ENCODE measurements at places on chromosomes 4 and X.

DNA sequence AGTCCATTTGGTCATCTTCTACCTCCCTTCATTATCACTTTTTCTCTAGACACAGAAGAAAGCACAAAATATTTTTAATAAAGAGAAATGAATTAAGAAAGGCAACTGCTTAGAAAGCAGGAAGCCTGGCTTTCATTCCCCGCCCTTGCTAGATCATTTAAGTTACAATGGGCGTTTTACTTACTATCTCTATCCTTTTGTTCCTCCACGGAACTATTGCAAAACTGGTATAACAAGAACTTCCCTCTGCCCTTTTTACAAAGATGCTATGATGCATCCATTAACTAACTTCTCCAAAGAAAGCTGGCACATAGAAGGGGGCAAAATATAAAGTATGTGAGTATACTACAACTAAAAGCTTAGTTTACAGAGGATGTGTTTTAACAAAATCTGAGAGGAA lies 434.5 kb upstream of the FTHL17 start:
- DNase-seq = no peak

DNA sequence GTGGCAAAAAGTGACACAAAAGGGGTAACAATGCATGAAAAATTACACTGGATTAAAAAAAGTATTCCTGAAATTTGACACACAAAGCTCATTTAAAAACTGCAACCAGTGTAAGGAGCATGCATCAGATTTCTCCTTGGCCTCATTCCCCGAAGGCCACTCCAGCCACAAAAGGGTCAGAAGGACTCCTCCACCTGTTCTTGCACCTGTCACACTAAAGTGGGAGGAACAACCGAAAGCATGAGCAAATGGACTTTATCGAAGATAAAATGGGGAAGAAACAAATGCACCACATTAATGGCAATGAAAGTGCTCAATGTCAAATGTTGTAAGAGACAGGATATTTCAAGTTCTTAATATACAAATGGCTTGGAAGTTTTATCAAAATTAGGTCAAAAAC lies 88.2 kb downstream of the ADGRA3 start:
- DNase-seq = no peak

- no peak for DNase-seq
These were observed 1567.9 kb upstream of the TENM3 start for GRCh38 chr4:180675359-180675650.

DNA sequence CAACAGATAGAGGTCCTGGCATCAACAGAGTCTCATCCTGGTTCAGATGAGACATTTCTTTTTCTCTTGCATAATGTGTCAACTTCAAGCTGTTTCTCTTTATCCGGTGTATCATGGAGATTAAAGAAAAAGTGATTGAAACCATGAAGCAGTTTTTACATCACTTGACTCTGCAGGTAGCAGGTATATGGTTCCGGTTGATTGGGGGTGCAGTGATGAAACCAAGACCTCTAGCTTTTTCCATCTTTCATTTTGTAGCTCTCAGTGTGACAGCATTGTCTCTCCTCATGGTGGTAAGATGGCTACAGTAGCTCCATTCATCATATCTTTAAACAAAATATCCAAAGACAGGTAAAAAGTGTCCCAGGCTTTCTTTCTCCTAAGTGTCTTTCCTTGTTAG lies 2.4 kb upstream of the HOPX start:
- DNase-seq = no peak

GRCh38 chr4:13312264-13312663 lies 171.9 kb downstream of the RAB28 start:
- no peak for DNase-seq

GRCh38 chr4:17544831-17545234 lies 29.9 kb downstream of the CLRN2 start:
- DNase-seq = peak; percentile 93

GRCh38 chr4:41880022-41880837 lies 55.0 kb upstream of the TMEM33 start:
- no peak for DNase-seq

DNA sequence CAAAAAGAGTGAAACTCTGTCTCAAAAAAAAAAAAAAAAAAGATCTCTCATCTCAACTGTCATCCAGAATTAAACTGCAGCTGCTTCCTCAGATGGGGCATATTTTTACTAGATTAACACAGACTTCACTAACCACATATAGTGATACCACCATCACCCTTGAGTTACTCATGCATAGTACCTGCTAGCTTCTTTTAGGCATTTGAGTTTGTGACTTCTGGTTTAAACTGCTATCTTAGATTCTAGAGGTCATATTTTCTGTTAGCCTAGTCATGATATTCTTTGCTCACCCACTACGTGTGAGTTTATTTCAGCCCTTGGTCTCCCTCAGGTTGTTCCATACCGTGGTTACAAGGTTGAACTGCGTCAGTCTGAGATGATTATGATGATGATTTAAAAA lies 154.9 kb upstream of the BMP3 start:
- no peak for DNase-seq

- no peak for DNase-seq
These were observed 118.0 kb downstream of the SHISA3 start for GRCh38 chr4:42515156-42515884.

DNA sequence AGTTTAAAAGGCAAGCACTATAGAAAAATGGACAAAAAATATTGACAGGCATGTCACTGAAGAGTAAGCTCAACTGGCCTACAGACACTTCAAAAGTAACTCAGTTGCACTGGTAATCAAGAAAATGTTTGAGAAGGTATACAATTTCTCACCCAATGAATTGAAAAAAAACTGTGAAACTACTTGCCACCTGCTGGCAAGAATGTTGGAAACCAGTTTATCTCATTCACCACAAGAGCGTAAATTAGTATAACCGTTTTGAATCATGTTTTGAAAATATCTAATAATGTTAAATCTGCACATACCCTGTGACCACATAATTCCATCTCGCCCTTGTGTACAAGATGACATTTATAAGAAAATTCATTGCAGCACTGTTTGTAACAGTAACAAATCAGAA lies 31.7 kb downstream of the TXK start:
- no peak for DNase-seq

GRCh38 chr4:58453956-58454355 lies 1343.8 kb upstream of the IGFBP7 start:
- DNase-seq = no peak

- no peak for DNase-seq
These were observed 110.6 kb upstream of the C1QTNF7 start for GRCh38 chr4:15317246-15317645.

- no peak for DNase-seq
These were observed 80.5 kb upstream of the LNX1 start for GRCh38 chr4:53671757-53672156.

DNA sequence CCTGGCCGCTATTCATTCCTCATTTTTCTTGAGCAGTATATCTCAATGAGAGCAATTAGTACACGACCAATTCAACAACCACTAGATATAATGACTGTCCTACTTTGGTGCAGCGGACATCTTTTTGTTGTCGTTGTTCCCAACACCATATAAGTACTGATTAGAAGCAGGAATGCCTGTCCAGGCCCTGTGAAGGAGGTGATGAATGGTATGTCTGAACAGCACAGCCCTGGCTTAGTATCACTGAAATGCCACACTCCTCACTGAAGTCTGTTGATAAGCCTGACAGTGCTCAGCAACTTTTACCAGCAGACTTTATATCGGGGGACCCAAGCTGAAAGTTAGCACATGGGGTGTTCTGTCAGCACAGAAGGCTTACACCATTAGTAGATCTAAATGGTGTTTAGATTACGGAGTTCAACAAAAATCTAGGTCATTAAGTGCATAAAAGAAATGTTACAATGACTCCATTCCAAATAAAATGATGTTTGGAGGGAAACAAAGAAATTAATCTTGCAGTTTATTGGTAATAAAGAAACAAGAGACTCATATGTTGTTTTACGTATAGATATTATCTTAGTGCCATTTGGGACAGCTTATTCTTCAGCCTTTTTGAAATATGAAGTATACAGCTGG lies 228.3 kb upstream of the TTC29 start:
- no peak for DNase-seq

DNA sequence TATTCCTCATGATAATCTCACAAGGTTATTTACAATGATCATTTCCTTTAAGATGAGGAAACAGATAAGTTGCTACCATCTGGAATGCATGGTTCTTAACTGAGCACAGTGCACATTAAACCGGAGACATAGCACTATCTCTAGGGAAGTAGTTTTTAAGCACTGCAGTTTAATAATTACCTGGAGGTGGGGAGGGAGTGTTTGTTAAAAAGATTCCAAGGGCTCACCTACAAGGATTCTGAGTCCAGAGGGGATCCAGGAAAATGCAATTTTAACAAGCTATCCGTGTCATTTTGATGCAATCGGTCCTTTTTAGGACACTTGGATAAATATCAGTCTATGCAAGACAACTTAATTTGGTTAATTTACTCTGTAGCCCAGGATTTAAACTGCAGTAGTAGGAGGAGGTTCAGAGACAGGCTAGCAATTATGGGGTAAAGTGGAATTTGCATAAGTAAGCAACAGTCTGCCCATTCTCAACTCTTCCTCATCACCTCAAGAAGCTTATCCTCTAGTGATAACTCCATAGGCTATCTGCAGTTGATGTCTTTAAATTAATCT lies 2.8 kb upstream of the PDLIM5 start:
- DNase-seq = no peak

- DNase-seq = no peak
These were observed 10.7 kb upstream of the PCYT1B start for GRCh38 chrX:24657671-24658386.

GRCh38 chrX:132118358-132118757 lies 9.5 kb downstream of the FRMD7 start:
- no peak for DNase-seq

GRCh38 chr4:68718447-68719074 lies 48.1 kb upstream of the UGT2B15 start:
- no peak for DNase-seq
